ENCODE measurements at places on chromosomes 4 and X. TPM values are rescaled to one million over a fixed set of nuclear protein-coding genes. Genes with fewer than 3 reads are reported as not detected.

DNA sequence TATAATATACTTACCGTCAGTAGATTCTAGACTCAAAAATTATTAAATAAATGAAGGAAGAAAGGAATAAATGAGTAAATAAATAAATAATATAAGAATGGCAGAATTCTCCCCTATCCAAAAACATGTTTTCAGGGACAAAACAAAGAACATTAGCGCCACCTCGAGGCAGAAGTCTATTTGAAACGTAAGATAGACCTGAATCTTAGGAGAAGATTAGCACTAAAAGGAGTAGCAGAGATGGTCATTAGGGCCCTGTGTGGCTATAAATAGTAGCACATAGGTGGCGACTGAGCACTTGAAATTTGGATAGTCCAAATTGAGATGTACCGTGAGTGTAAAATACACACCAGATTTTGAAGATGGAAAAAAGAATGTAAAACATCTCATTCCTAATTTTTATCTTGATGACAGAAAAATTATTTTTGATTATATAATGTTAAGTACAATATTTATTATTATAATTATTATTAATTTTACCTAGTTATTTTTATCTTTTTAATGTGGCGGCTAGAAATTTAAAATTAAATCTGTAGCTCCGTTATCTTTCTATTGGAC, 24.3 kb upstream of the SRD5A3 start:
- peak; percentile 89 for DNase-seq

DNA sequence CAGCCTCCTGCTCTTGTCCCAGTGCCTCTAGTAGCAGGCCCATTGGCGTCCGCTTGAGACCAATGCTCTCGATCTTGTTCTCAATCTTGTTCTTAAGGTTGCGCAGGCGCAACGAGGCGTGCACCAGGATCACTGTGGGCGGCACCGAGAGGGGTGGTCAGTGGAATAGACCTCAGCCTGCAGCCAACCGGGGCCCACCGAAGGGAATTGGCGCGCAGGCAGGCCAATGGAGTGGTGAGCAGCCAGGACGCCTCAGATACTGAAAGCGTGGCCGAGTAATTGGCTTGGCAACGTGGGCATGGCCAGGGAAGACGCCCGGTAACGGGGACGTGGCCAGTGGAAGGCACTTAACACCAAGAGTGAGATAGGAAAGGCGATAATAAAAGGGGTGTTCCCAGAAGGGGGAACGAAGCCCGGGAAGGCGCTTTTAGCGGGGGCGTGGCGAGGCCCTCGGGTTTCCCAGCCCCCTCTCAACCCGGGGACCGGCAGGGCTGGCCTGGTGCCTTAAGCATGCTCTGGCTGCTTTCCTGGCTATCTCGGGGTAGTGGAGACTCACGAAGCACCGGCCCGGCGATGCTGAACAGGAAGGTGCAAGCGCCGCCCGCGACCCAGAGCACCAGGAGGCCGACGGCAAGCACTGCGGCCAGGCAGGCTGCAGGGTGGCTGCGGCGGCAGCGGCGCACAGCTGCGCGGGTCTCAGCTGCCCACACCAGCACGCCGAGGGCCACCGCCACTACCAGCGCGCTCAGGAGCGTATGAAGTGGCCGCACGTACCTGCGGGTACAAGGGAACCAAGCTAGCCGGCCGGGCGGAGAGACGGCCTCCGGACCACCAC, 1.7 kb downstream of the PRAF2 start:
- DNase-seq: no peak

DNA sequence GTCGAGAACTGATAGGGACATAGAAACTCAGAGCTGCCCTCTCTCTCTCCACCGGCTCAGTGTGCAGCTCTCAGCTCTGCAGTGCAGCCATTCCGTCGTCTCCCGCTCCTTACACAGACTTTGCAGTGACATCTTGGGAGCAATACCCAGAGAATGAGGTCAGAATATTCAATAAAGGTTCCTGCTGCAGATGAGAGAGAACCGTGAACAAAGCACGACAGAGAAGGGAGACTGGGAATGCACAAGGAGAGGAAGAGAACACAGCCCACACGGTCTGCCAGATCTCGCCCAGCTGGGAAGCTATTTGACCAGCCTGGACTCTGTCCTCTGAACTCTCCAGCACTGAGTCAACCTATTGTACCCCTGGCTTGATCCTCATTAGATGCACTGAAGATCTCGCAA, 118.0 kb upstream of the PPARGC1A start:
- DNase-seq: no peak

DNA sequence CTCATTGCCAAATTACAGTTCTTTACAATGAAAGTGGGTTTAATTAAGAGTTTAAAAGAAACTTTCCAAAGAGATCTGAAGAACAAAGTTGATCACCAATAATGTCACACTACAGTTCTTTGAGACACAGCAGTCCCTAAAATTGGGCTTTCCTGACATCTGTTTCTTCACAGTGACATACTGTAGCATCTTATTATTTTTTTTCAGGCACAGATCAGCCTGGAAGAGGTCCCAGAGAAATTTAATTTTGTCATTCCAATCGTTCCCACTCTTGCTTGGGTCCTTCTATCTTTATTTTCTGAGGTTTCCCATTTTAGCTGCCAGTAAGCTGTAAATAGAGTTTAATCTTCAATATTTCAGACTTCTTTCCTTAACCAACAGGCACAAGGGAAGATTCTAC, 143.1 kb upstream of the FRMPD4 start:
- no peak for DNase-seq

DNA sequence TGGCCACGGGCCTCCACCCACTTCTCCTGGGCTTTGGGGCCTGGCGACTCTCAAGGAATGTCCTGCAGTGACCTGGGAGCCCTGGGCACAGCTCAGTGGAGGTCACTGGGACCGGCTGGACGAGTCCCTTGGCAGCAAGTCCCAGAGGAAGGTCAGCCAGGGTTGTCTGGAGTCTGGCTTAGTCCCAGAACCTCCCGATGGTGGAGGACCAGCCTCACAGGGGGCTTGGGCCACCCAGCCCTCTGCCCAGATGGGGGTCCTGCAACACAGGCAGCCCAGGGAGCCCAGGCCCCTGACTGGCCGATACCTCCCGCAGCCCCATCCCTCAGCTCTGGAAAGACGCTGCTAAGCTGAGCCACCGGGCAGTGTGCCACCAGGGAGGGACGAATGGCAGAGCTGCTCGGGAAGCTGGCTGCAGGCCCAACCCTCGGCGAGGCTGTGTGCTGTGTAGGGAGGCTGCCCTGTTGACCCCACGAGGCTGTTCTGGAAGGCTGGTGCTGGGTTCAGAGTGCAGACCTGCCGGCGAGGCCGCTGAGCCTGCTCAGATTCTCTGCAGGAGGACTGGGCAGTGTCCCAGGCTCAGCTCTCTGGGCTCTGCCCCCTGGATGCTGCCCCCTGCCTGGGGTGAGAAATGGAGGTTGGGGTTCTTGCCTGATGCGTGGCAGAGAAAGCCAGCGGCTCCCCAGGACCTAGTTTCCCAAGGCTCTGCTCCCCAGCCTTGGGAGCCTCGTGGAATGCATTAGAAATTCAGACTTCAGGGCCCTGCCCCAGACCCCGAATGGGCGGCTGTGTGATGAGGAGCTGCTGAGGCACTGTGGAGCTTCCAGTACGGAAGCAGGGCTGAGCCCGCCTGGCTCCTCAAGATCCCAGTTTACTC, 61.7 kb downstream of the ADRA2C start:
- no peak for DNase-seq

- no peak for DNase-seq
Observed at GRCh38 chr4:140833280-140833679, 77.1 kb upstream of the TBC1D9 start.

DNA sequence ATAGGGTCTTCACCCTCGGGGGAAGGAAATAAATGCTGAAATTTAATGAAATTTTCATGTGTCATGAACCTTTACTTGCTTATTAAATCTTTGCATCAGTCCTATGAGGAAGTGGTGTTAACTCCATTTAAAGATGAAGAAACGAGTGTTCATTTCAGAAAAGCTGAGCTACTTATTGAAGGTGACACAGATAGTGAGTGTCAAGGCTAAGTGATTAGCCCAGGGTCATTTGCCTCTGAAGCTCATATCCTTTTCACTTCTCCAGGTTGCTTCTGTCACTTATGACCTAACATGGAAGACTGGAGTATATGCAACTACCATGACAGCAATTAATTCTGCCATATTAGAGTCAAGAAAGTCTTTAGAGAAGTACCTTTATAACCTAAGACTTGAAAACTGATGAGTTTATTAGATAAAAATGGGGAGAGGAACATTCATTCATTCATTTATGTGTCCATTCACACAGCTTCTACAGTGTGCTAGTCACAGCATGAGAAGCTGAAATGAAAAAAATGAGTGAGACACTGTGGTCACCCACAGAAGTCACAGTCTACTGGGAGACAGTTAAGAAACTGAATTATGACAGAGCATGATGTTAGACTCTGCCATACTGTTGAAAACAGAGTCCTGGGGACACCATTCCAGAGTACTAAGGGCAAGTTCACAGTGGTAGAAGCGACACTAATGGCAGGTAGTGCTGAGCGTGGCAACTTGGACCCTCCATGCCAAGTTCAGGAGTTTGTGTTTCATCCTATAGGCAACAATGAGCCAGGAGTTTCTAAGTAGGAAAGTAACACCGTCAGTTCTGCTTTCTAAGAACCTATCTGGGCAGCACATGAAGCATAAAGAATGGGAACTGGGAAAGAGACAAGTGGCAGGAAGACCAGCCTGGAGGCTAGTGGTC, 21.3 kb downstream of the ALPK1 start:
- no peak for DNase-seq

DNA sequence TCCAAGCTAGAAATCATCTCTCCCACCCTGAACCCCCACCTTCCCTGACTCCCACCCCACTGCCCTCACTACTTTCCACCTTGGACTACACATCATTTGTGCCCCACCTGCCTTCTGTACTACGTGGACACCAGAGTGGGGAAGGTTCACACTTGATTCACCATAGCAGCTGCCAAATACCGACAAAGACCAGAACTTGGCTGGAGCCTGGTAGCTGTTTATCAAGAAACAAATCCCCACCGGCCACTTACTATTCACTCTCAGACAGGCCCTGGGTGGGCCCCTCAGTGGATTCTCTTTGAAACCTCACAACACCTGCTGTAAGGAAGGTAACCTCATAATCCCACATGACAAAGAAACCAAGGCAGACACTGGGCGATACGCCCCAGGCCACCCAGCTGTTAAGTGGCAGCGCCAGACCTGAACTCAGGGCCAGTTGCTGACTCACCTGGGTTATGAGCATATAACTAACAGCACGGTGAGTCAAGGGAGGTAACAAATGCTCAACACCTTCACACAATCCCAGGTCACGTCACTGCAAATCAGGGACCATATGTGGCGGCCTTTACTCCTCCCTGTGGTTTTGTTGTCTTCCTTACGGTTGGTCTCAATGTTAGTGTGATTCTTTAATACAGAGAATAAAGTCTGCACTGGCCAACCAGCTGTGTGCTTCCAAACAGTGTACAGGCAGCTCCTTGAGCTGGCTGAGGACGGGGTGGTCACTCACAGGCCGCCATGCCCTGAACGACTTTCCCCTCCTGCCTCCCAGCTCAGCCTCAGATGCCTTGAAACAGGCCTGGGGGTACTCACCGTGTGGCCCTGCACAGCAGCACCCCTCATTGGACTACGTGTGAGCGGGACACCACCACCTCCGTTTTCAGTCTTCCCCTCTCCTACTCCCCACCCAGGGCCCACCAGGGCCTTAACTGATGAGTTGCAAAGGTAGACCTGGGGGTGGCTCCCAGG, 7.5 kb downstream of the WDR1 start:
- DNase-seq: no peak

GRCh38 chr4:159542296-159542695, 439.4 kb downstream of the RAPGEF2 start:
- no peak for DNase-seq

DNA sequence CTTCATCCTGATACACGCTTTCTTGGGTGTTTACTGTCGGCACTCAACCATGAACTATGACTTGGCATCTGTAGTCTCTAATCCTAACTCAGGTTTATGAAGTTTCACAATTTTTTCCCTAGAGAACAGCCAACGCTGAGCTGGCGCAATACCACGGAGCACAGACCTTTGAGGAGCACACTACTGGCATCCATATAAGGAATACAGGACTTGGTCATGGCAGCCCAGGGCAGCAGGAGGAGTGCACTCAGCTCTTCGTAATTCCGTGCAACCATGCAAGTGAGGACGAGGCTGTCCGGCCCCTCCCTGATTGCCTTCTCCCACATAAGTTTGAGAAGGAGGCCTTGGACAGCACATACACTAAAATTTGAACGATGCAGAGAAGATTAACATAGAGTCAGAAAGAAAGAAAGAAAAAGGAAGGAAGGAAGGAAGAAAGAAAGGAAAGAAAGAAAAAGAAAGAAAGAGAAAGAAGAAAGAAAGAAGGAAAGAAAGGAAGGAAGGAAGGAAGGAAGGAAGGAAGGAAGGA, 41.0 kb upstream of the PDLIM5 start:
- DNase-seq: peak; percentile 26

- no peak for DNase-seq
Observed at GRCh38 chrX:133413218-133413925, 1.9 kb downstream of the GPC4 start.

DNA sequence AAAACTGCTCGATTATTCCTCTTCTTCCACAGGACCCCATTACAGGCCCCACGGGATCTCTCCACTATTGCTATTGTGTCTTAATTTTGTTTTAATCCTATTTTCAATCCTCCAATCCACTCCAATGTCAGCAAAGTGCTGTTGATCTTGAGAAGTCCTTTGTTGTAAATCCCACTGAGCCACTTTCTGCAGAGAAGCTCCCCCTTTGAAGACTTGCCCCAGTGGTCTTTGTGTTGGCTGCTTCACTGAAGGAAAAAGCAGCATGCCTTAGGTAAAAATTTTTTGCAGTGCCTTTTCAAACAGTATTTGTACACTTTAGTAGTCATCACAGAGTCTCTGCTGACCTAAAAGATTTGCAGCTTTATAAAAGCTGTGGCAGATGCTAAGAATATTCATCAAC, 252.0 kb upstream of the SLC7A11 start:
- no peak for DNase-seq

DNA sequence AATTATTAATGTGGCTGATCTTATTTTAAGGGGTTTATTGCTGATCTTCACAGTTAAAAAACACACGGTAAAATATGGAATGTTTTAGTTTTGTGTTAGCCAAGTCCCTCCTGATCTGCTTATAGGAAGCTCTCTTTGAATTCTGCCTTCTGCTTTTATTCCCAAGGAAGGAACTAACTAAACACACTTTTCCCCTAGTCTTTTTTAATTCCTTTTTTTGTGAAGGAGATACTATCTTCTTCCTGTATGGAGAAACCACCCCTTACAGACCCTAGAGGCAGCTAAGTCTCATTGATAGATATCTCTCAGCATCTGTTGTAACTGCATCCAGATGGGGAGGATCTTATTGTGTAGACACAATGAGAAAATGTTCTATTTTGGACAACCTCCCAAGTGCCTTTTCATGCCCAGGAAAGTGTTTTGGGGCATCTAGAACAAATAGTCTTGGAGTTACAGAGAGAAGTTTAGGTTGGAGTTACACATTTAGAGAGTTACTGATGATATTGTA, 64.4 kb downstream of the AFF1 start:
- no peak for DNase-seq

The DCHS2 gene
- total RNA-seq: 1.2 TPM

The REST gene
- 35.5 TPM for total RNA-seq

The SLC6A14 gene
- not detected for total RNA-seq

Measured in omental fat pad (tissue), 4 donors.